ENCODE measurements at places on chromosomes 1 and 21. TPM values are rescaled to one million over a fixed set of nuclear protein-coding genes. Genes with fewer than 3 reads are reported as not detected.

The CLCA4 gene
- total RNA-seq = 0.86 TPM

The LRRC8D gene
- 17.8 TPM for total RNA-seq

The SPRR2G gene
- not detected for total RNA-seq

The MKNK1 gene
- 66.9 TPM for total RNA-seq

The RGS13 gene
- 0.62 TPM for total RNA-seq

The SNX7 gene
- 25.0 TPM for total RNA-seq

The FAM177B gene
- 0.44 TPM for total RNA-seq

The HSD3B2 gene
- total RNA-seq = not detected

The CFH gene
- total RNA-seq = 145 TPM

The C1QC gene
- total RNA-seq = 85.3 TPM

The CYP4B1 gene
- 358 TPM for total RNA-seq

The SMCP gene
- not detected for total RNA-seq

The LRRC3 gene
- total RNA-seq = 3.8 TPM

The SLAMF9 gene
- total RNA-seq = not detected

The GIPC2 gene
- total RNA-seq = 3.1 TPM

The PTGFR gene
- total RNA-seq = 4.6 TPM

The LRRC39 gene
- total RNA-seq = 1.8 TPM

The ELAVL4 gene
- total RNA-seq = not detected

The FLAD1 gene
- total RNA-seq = 48.3 TPM

The C1orf141 gene
- total RNA-seq = not detected

The C8A gene
- total RNA-seq = 0.16 TPM

The BRINP2 gene
- not detected for total RNA-seq

The RBM11 gene
- 9.1 TPM for total RNA-seq

The METTL25B gene
- total RNA-seq = 49.5 TPM

The LMX1A gene
- not detected for total RNA-seq

The DCST1 gene
- total RNA-seq = not detected

The KCNT2 gene
- 9.5 TPM for total RNA-seq

The RGS1 gene
- total RNA-seq = 50.0 TPM

The EPS8L3 gene
- 0.55 TPM for total RNA-seq

The ANKRD34A gene
- 0.47 TPM for total RNA-seq

The TMEM53 gene
- 20.5 TPM for total RNA-seq

The RGSL1 gene
- not detected for total RNA-seq

The OR2T35 gene
- not detected for total RNA-seq

The G0S2 gene
- total RNA-seq = 7.7 TPM

Data from ureter (tissue), 1 donor.